ENCODE measurements at places on chromosomes 11 and 22.
A peak's percentile ranks its signal among the peaks of the same experiment; 100 is the strongest.

DNA sequence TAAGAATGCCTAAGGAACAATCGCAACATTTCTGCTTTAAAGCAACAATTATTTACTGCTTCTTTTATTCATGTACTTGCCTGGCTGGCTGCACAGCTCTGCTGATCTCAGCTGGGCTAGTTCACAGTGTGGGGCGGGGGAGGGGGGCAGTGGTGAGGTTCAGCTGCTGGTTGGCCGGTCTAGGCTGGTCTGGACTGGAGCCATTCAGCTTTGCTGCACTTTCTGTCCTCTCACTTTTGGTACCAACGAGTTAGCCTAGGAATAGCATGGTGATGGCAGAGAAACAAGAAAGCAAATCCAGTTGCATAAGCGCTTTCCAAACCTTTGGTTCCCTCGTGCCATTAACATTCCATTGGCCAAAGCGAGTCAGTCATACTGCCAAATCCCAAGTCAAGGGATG, 16.0 kb upstream of the MIF start:
- no peaks in the 10 kb centered on the region for H3K4me1 ChIP-seq
- no peak overlapping the region for H3K27ac ChIP-seq
- peaks cover 53% of the 10 kb centered on the region for H3K36me3 ChIP-seq
- H3K4me3 ChIP-seq, result no peak overlapping the region

- H3K27me3 ChIP-seq, result no peaks in the 10 kb centered on the region
- no peak for DNase-seq
- H3K4me3 ChIP-seq, result no peak overlapping the region
- H3K4me1 ChIP-seq, result peaks cover 17% of the 10 kb centered on the region
- no peak overlapping the region for H3K27ac ChIP-seq
- peaks cover 3% of the 10 kb centered on the region for H3K36me3 ChIP-seq
Observed at GRCh38 chr11:65814131-65814985, 19.4 kb upstream of the SNX32 start.

GRCh38 chr11:121533601-121534000, 80.8 kb upstream of the SORL1-AS1 start:
- DNase-seq, result no peak
- H3K4me1 ChIP-seq, result peaks cover 47% of the 10 kb centered on the region
- no peak overlapping the region for H3K4me3 ChIP-seq
- peaks cover 33% of the 10 kb centered on the region for H3K36me3 ChIP-seq

DNA sequence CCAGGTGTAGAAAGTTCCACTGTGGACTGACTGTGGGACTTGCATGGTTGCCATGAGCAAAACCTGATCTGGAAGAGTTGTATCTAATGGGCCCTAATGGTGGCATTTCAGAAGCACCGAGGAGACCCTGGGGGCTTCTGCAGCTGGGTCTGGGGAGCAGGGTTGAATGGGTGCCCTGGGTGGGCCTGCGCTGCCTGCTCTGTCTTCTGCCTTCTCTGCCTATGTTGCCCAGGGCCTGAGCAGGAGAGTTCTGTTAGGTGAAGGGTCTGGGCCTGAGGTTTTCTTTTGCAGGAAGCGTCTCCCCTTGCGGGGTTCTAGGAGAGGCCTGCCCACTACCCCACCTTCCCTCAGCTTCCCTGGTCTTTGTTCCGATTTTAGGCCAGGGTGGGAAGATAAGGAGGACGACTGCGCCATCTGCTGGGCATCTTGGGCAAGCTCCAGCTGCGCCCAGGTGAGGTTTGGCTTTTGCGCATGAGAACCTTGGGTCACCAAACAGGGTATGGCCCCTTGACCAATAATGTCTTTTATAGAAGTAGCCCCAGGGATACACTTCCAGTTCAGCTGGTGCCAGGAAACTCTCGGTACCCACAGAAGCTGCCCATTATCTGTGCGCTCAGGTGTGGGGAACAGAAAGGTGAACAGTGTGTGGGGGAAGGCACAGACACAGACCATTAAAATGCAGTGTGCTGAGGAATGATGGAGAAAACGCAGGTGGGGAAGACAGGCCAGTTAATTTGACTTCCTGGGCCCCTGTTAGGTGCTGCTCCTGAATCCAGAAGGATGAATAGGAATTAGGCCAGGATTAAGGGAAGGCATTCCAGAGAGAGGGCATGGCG, 23.2 kb downstream of the COMMD9 start:
- H3K36me3 ChIP-seq, result peaks cover 2% of the 10 kb centered on the region
- peak; percentile 34 for DNase-seq
- H3K4me1 ChIP-seq, result no peaks in the 10 kb centered on the region
- H3K27me3 ChIP-seq, result peaks cover 18% of the 10 kb centered on the region
- H3K4me3 ChIP-seq, result no peak overlapping the region

- H3K27me3 ChIP-seq, result peaks cover 16% of the 10 kb centered on the region
- H3K4me3 ChIP-seq, result no peak overlapping the region
- no peaks in the 10 kb centered on the region for H3K36me3 ChIP-seq
- H3K4me1 ChIP-seq, result no peaks in the 10 kb centered on the region
- no peak overlapping the region for H3K27ac ChIP-seq
Observed at GRCh38 chr11:132992838-132993631, 539.3 kb downstream of the OPCML start.

DNA sequence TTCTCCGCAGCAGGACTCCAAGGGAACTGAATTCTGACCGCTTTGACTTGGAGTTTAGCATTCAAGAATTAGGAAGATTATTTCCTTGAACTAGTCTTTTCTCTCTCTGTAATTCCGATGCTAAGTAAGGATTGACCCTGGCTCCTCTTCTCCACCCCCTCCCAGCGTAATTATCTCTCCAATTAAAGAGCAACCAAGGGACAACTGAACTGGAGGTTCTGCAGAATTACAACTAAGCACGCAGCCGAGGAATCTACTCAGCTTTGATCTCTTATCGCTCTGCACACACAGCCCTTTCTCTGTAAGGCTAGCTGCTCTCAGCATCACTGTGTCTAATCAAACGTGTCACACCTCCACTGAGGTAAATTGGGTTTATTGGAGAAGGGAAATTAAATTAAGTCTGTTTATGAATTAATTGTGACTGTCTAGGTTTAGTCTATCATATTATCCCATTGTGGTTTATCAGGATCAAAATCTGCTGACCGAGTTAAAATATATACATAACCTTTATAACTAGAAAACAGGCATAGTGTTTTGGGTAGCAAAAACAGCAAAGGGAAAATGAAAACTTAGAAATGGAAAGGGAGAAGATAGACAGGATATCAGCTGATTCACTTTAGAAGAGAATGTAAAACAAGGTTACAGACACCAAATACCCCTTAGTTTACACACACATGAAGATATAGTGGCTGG, 241.3 kb upstream of the LARGE1 start:
- no peaks in the 10 kb centered on the region for H3K4me1 ChIP-seq
- no peak overlapping the region for H3K4me3 ChIP-seq
- no peaks in the 10 kb centered on the region for H3K27me3 ChIP-seq
- DNase-seq, result no peak
- no peaks in the 10 kb centered on the region for H3K36me3 ChIP-seq
